Amniotic epithelial cell (primary cell): ENCODE measurements at places on chromosomes 7 and 10.

DNA sequence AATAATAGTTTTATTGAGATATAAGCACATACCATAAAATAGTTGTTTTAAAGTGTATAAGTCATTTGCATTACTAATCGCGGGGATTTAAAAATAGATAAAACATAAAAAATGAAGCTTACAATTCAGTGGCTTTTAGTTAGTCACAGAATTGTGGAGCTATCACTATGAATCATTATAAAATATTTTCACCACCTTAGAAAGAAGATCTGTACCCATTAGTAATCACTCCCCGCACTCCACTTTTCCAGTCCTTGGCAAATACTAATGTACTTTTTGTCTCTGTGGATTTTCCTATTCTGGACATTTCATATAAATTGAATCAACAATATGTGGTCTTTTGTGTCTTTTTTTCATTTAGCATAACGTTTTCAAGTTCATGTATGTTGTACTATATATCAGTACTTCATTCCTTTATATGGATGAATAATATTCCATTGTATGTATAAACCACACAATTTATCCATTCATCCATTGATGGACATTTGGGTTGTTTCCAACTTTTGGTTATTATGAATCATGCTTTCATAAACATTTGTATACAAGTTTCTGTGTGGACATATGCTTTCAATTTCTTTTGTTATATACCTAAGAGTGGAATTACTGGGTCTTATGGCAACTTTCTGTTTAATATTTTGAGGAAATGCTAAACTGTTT lies 162.5 kb downstream of the MAGI2 start:
- peak; percentile 52 for DNase-seq

GRCh38 chr10:44198096-44198779 lies 186.7 kb downstream of the CXCL12 start:
- DNase-seq, result no peak

GRCh38 chr10:27584302-27584701 lies 80.2 kb downstream of the RAB18 start:
- no peak for DNase-seq

- no peak for DNase-seq
Measured at GRCh38 chr10:63917363-63917762, 396.2 kb downstream of the REEP3 start.

- no peak for DNase-seq
Measured at GRCh38 chr7:50626286-50626685, 61.1 kb upstream of the DDC start.

GRCh38 chr10:43227911-43228782 lies 38.7 kb downstream of the RASGEF1A start:
- no peak for DNase-seq

DNA sequence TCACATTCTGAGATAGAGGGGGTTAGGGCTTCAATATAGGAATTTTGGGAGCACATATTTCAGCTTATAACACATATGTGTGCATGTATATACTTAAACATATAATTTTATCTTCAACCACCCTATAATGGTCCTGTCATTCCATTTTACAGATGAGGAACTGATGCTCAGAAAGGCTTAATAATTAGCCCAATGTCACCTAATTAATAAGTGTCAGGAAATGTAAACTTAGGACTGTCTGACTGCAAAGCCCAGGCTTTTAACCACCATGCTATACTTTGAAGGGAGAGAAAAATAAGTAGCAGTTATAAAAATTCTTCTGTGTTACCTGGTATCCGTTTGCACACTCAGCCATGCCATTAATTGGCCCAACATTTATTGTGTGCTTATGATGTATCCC lies 172.6 kb downstream of the SKIDA1 start:
- no peak for DNase-seq

- no peak for DNase-seq
Measured at GRCh38 chr10:62689712-62690111, 114.8 kb upstream of the ADO start.

DNA sequence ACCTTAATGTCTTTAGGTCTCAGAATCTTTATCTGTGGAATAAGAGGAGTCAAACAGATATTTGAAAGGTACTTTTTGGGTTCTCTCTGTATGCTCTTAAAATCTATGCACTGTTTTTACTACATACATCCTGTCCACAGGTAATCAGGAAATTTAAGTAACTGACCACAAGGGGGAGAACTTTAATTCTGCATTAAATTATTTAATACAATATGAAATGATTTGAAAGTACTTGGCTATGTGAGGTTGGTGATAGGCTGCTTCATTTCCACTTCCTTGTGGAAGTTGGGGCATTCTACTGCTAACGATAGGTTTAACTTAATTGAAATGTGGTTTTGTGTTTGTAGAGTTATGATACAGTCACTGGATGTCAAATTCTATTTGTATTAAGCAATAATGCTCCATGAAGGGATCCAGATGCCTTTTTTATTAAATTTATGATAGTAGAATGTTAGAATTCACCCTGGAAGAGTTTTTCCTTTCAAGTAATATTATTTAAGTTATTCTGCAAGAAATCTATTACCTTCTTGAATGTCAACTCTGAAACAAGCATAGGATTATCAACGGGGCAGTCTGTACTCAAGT lies 6.0 kb downstream of the TEX47 start:
- DNase-seq, result peak; percentile 1

- peak; percentile 42 for DNase-seq
Measured at GRCh38 chr7:43856996-43857395, 12.3 kb downstream of the MRPS24 start.
